ENCODE measurements at places on chromosomes 2 and 18.
A peak's percentile ranks its signal among the peaks of the same experiment; 100 is the strongest.

GRCh38 chr18:10565835-10566234 lies 40.0 kb downstream of the NAPG start:
- no peak for DNase-seq

DNA sequence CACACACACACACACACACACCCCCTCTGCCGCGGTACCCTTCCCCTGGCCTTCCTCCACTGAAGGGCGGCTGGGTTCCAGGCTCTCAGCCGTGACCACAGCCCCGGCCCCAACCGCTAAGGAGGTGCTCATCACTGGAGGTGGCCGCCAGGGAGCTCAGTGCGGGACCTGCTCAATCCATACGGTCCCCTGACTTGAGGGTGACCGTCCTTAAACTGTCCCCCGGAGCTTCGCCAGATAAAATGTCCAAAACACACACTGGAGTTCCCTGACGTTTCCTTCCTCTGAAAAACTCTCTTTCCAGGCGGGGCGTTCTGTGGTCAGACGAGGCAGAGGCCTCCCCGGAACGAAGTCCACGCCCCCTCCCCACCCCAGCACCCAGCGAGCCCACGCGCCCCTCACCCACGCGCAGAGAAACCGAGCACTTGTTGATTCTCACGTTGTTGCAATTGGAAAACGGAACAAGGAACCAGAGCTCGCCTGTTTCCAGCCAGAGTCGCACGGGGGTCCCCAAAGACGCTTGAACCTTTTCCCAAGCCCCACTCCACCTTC lies 1.4 kb downstream of the MBP start:
- DNase-seq = no peak

- DNase-seq = peak; percentile 13
These were observed 1.4 kb downstream of the CEP76 start for GRCh38 chr18:12701161-12701560.

- DNase-seq = no peak
These were observed 29.0 kb downstream of the PSME4 start for GRCh38 chr2:53941749-53942148.

GRCh38 chr2:54716375-54716774 lies 7.1 kb upstream of the EML6 start:
- no peak for DNase-seq

DNA sequence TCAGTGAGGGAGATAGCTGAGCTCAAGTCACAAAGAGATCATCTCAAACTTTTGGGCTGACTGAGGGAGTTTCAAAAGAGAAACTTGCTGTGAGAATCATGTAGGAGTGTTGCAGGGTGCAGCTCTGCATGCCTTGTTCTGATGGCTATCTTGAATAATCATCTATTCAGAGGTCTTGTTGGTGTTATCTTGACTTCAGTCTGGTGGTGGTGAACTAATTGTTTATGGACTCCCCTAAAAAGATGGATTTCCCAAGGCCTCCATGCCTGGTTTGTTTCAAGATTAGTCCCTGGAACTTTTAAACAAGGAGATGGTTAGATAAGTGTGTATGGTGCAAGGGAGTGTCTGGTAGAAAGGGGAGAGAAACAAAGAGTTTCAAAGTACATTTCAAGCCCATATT lies 29.8 kb downstream of the SLC39A6 start:
- peak; percentile 1 for DNase-seq

GRCh38 chr18:32624182-32624723 lies 148.6 kb downstream of the KLHL14 start:
- DNase-seq = no peak

GRCh38 chr2:8076448-8077342 lies 605.2 kb upstream of the ID2 start:
- DNase-seq = no peak

- DNase-seq = no peak
These were observed 110.4 kb upstream of the FOSL2 start for GRCh38 chr2:28282248-28282647.

DNA sequence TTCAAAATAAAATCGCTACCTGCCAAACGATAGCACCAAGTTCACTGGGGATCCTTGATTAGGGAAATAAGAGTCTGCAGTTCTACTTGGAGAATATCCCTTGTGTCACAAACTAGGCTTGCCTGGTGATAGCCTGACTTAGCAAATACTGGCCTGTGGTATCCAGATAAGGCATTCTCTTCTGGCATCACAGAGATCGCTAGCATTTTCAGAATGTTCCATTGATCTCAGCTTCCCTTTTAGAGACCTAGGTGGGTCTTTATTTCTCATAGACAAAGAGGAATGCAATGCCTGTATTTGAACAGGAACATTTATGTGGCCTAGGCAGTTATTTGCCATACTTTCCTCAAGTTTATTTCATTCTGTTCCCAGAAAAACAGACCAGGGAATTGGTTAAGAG lies 349.1 kb downstream of the STK39 start:
- no peak for DNase-seq

DNA sequence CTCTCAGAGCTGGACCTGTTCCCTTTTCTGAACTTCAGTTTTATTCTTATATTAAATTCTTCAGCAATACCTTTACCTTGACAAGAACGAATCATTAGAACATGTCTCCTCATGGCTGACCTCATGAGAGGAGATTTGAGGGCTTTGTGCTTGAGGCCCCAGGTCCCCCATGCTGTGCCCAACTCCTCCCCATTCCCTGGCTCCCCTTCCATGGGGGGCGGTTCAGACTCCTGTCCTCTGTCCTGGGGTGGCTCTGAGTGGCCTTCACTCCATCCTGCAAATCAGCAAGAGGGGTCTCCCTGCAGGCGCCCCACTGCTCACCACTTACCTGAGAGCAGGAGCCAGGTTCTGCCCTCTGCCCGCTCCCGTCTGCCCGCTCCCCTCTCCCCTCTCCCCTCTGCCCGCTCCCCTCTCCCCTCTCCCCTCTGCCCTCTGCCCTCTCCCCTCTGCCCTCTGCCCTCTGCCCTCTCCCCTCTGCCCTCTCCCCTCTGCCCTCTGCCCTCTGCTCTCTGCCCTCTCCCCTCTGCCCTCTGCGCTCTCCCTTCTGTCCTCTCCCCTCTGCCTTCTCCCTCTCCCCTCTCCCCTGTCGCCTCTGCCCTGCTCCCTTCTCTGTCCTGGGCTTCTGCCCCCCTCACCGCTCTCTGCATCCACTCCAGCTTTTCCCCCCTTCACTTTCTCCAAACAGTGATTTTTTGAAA lies 98.7 kb upstream of the ALKAL2 start:
- DNase-seq = no peak

DNA sequence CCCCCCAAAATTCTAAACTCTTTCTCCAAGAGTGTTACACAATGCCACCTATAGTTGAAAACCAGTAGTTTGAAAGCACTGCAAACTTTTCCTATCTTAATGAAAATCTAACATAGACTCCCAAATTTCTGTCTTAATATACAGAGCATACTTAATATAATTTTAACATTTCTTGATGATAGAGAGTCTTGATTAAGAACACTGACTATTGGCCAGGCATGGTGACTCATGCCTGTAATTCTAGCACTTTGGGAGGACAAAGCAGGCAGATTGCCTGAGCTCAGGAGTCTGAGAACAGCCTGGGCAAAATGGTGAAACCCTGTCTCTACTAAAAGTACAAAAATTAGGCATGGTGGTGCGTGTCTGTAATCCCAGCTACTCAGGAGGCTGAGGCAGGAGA lies 34.2 kb downstream of the ASXL2 start:
- DNase-seq = peak; percentile 60

DNA sequence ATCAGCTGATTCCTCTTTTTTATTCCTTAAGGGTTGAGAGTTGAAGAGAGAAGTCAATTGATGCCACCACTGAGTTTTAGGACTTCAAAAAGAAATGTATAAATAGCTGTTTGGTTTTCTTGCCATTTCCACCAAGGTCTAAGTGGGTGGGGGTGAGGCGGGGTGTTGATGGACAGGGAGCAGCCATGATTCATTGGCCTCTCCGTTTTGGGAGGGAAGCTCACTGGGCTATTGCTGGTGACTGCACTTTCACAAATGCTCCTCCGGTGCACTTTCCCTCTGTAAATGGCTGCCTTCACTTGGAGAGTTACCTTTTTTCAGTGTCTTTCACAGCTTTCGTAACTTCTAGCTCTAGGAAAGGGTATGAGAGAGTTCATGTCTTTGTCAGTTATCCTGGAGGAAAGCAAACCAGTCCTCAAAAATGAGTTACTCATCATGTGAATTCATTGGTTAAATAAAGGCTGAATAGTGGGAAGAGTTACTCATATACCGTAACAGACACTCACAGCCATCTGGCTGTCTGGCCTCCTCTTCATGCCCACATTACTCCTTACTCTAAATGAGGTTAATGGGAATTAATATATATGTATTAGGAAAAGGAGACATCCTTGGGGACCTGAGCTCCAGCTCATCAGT lies 17.4 kb upstream of the CTAGE1 start:
- DNase-seq = peak; percentile 33

DNA sequence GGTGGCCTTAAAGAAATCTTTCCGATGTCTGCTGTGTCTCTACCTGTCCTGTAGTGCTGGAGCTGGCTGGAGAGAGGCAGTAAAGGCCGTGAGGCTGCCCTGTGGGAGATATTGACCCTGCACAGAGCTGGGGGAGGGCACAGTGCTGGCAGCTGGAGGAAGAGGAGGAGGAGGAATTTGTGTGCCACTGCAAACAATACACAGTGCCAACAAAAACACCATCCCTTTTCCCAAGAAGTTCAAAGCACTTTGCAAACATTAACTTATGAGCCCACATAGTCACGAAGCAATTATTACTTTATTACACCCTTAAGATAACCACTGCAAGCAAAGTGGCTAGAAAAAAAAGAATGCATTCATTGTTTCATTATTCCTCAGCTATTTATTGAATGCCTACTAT lies 45.0 kb upstream of the CYTIP start:
- no peak for DNase-seq

DNA sequence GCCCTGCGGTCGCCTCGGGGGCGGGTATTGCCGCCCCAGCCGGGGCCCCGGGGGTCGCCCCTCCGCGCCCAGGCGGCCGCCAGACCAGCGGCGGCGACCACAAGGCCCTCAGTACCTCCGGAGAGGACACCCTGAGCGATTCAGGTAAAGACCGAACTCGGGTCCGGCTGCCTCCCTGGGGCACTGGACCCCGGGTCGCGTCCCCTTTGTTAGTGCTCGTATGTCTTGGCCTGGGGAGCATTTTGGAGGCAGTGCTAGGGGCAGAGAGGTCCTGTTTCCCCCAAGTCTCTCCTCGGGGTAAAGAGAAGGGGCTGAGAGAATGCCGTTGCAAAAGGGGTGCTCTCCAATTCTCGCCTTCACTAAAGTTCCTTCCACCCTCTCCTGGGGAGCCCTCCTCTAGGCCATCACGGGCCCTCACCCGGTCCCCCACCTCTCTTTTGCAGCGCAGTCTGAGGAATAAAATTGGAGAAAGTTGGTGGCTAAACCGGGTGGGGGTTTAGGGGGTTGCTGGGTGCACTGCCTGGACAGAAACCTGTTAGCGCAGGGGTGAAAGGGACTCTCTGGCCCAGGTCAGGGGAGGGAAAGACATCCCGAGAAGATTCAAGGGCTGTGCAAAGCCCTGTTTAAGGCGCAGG lies 2.5 kb downstream of the MYCN start:
- no peak for DNase-seq

DNA sequence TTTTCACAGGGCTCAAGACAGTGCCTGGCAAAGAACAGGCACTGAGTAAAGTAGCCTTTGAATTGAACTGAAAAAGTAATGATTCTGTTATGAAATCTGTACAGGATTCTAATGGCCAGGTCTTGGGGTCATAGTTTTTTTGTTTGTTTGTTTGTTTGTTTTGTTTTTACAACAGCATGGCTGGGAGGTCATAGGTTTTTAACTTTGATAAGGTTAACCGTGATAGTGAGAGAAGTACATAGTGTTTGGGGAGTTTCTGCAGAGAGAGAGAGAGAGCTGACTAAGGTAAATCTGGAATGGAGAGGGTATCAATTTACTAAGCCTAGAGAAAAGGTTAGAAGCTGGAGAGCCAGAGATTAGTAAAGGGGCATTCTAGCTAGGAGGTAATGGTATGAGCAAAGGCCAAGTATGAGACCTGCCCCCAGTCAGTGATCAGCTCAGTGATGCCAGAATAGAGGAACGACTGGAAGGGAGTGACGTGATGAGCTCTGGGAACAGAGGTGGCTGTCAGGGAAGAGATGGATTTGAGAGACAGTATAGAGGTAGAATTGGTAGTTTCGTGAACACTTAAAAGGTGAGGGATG lies 25.9 kb downstream of the XRCC5 start:
- DNase-seq = no peak
